ENCODE measurements at places on chromosomes 12 and 14.
A peak's percentile ranks its signal among the peaks of the same experiment; 100 is the strongest.

DNA sequence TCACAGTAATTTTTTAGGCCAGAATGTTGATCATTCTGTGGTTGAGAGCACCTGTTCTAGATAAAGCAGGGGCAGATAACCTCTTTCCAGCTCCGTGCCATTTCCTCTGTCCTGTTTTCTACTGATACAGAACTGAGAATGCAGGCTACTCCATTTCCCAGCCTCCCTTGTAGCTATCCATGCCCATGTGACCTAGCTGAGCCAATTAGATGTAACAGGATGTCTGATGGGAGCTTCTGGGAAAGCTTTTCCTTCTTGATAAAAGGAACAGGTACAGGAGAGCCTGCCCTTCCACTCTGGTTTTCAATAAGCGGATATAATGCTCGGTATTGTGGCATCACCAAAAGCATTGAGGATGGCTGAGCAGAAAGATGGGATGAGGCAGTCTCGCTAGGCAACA is 54.2 kb downstream of the LRRC74A start:
- DNase-seq: no peak

GRCh38 chr14:92654239-92654901 is 94.1 kb downstream of the LGMN start:
- DNase-seq: no peak

DNA sequence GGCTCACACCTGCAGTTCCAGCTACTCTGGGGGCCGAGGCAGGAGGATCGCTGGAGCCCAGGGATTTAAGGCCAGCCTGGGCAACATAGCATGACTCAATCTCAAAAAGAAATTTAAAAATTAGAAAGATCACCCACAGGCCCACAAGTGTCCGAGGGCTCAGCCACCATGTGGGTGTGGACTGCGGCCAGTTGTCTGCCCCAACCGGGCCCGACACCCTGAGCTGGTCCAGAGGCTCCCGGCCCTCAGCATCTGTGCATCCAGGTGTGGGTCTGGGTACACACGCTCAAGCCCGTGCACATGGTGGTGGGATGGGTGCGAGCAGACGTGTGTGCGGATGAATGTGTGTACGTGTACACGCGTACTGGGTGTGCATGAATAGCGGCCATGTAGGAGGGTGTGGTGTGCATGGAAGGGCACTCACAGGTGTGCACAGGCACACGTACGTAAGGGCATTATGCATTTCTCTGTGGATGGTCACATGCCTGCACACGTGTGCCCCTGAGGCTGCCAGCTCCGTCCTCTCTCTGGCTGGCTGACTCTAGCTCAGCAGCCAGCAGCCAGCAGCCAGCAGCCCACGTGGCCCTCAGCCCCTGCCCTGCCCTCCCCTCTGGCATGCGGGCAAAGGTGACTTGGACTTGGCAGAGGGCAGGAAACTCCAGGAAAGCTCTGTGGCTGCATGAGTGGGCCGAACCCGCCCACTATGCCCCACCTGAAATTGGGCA is 23.3 kb upstream of the NUDT14 start:
- no peak for DNase-seq

- DNase-seq: no peak
Measured at GRCh38 chr12:31227401-31227981, 98.5 kb downstream of the SINHCAF start.

DNA sequence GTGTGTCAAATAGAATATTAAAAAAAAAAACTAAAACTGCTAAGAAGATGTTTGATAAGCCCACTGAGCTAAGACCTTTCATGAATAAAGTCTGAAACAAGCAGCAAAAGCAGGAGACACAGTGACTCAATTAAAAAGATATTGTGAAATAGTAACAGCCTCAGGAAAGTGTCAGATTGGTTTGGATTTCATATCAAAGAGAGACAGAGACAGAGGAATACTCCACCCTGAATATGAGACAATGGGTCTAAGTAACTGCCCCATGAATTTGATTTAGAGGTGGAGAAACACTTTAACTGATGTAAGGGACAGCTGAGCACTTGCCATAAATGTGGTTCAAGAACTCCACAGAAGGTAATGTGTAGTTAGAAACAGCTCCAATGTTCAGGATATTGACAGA is 277.9 kb upstream of the FOXG1 start:
- DNase-seq: no peak

DNA sequence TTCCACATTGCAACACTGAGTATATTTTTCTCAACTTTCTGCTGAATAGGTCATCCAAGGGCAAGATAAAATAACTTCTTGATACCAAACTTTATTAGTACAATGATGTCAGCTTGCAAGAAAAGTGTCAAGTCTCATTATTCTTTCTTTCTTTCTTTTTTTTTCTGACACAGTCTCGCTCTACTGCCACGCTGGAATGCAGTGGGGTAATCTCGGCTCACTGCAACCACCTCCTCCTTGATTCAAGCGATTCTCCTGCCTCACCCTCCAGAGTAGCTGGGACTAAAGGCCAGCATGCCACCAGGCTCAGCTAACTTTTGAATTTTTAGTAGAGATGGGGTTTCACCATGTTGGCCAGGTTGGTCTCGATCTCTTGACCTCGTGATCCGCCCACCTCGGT is 523.4 kb downstream of the FSCB start:
- no peak for DNase-seq

- DNase-seq: no peak
Measured at GRCh38 chr14:57420033-57420432, 29.6 kb downstream of the NAA30 start.

DNA sequence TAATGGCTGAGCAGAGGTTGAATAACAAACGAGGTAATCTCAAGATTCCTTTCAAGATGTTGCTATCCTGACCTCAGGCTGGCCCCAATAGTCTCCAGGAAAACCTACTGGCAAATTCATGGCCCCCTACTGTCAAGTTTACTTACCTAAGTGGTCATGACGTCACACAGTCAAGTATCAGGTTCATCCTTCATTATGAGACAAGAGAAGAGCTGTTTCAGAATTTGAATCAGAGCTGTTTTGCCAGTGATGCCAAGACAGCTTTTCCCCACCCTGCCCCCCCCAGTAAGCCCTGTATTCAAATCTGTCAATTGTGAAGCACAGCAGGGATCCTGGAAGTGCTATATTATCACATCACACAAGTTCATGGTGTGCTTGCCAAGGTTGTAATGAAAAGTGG is 509.6 kb downstream of the NOVA1 start:
- DNase-seq: no peak

DNA sequence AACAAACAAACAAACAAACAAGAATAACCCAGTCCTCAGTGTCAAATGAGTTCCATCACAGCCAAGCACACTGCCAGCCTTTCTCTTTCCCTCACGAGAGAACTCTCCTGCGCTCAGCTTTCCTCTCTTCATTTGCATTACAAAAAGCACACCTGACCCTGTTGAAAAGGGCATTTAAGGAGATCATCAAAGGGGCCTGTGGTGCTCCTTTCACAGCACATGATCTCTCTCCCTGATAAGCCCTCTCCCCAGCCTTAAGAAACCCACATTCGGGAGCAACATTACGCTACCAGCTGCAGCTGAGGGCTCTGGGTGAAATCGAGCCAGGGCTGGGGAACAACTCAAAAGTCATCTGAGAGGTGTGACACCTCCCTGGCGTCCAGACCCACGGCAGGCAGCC is 165.6 kb upstream of the TMCC3 start:
- DNase-seq: no peak

GRCh38 chr14:68379510-68380328 is 413.1 kb downstream of the ZFP36L1 start:
- no peak for DNase-seq

- DNase-seq: no peak
Measured at GRCh38 chr12:74227846-74228545, 309.6 kb upstream of the ATXN7L3B start.

GRCh38 chr14:65704437-65704836 is 291.9 kb downstream of the FUT8 start:
- no peak for DNase-seq

- DNase-seq: no peak
Measured at GRCh38 chr12:101838628-101839323, 8.0 kb upstream of the GNPTAB start.

DNA sequence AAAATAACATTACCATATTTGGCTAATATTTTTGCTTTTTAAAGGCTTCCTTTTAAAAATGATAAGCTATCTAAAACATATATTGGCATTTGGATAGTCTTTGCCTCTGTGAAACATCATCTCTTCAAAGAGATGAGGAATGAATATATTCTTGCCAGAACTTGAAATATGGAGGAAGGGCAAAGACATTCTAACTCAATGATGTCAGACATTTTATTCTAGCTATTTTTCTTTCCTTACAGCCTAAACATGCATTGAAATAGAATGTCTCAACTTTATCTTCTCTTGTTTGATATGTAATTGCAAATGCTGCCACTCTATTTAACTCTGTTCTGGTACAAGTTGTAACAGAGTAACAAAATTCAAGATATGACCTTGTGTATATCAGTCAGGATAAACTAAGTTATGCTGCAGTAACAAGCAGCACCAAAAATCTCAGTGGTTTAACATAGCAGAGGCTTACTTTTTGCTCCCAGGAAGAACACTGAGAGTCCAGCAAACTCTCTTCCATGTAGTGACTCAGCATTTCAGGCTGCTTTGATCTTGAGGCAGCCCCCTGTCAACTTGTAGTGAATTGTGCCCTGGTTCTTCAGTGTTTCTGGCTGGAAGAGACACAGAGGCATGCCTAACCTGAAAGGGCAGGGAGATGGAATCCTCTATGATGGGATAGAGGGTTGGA is 11.0 kb downstream of the IRAK3 start:
- DNase-seq: no peak

DNA sequence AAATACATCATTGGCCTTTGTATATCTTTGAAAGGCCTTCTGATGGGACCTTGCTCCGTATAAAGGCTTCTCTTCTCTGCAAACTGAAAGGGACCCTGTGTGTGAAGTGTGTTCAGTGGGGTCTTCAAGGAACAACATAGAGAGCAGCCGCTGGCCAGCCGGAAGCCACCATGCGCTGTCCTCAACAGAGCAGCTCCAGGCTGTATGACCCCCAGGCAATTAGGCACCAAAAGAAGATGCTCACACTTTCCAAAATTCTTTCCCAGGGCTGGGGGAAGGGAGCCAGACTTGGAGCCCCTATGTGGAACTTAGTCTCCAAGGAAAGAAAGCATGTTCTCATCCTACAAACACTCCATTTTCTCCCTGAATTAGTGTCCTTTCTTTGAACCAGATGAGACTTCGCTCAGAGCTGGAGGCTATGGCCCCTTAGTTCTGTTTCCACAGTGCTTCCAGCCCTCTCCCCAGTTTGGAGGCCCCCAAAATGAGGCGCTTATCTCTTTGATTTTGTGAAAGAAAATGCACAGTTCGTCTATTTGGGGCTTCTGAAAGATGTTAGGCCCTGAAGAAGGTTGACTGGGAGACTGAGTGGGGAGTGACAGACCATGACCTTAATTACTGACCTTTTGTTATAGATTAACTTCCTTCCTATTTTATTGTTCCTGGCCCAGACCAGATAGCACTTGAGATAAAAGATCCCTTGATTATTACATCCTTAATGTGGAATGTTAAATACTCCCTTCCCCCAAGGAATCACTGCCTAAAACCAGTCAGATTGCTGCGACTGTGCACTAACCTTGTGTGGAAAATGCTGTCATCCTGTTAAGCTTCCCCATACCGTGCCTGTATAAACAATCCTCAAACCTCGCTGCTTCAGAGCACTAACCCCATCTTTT is 128.3 kb upstream of the FGD4 start:
- no peak for DNase-seq

- no peak for DNase-seq
Measured at GRCh38 chr12:9391815-9392214, 183.6 kb upstream of the PZP start.

GRCh38 chr12:3632256-3632655 is 120.7 kb downstream of the CRACR2A start:
- DNase-seq: no peak

DNA sequence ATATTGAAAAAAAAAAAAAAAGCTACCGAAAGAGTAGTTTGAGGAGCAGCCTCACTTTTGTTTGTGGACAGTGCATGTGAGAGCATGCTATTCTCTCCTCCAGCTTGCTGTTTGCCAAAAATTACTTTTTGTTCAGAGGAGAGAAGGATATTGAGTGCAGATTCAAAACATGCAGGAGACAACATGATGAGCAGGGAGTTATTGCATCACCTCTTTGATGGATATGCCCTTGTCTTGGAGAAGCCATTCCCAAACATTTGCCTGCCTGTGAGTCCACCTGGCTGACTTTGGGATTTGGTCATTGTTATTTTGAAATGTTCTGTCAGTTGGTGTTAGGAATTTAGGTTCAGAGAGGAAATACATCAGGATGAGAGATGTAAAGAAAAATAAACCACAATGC is 2.4 kb downstream of the C12orf75 start:
- DNase-seq: no peak

DNA sequence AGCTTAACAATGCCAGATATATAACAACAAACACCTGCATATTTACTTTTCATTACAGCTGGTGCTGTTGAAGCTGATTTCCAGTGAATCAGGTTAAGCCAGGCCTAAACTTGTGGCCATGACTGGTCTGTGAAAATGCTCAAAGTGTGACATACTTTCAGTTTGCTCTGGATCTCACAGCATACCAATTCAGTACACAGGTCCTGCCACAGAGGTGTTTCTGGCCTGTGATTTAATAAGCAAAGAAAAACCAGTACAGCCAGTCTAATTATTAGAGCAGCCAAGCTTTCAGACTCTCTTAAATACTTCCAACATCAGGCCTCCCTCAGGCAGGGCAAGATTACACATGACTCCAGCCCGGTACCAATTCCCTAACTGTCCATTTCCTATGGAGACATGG is 27.4 kb upstream of the TMCC3 start:
- no peak for DNase-seq

- no peak for DNase-seq
Measured at GRCh38 chr12:81797100-81797499, 38.0 kb upstream of the PPFIA2 start.

- DNase-seq: no peak
Measured at GRCh38 chr12:112304436-112304835, 77.8 kb downstream of the HECTD4 start.

GRCh38 chr12:89901319-89901718 is 192.7 kb upstream of the ATP2B1 start:
- DNase-seq: no peak

DNA sequence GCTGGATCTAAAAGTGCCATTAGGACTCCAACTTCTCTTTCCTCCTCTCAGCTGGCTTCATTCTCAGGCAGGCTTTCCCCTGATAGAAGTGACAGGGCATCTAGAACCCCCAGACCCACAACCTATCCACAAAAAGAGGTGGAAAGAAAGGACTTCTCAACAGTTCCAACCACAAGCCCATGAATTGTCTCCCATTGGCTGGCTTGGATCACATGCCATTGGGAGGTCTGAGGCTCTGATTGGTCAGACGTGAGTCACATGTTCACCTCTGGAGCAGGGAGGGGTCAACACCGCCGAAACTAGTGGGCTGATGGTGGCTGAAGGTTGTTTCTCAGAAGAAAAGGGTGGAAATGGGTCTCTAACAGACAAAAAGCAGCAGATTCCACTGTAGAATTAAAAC is 47.2 kb downstream of the DRAM1 start:
- no peak for DNase-seq

DNA sequence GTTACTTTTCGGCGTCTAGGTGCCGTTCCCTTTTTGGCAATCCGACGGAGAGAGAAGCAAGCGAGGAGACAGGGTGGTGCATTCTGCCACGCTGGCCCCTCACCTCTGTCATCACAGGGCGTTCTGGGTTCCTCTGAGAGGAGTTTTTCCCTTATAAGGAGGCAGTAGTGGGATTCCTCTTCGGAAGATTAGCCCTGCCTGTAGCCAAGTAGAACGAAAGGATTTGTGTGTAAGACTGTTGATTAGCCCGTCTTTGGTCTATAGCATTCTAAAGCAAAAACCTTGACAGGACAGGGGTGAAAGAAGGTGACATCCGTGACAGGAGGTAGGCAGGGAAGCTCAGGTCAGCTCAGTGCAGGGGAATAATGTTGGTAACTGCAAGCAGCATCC is 9.1 kb upstream of the NEMF start:
- peak; percentile 44 for DNase-seq
